ENCODE measurements at places on chromosomes 16 and 17. TPM values are rescaled to one million over a fixed set of nuclear protein-coding genes. Genes with fewer than 3 reads are reported as not detected.

Gene CLEC18A
- total RNA-seq: 25.2 TPM

Gene FOXF1
- total RNA-seq: 3.2 TPM

Gene SPN
- total RNA-seq: 10.3 TPM

Gene MILR1
- 6.2 TPM for total RNA-seq

Gene BEAN1
- not detected for total RNA-seq

Gene SULT1A4
- total RNA-seq: 20.9 TPM

Gene TPSB2
- total RNA-seq: not detected

Gene PRAC1
- not detected for total RNA-seq

Gene AOC3
- total RNA-seq: 128 TPM

Gene ABHD15
- 11.0 TPM for total RNA-seq

Gene CRISPLD2
- total RNA-seq: 204 TPM

Gene GPRC5B
- total RNA-seq: 15.6 TPM

Gene ERCC4
- 6.2 TPM for total RNA-seq

Gene PSMD3
- 93.1 TPM for total RNA-seq

Gene CBX2
- total RNA-seq: 4.6 TPM

Gene SOST
- total RNA-seq: 15.1 TPM

Gene SBK1
- total RNA-seq: not detected

Gene GRB7
- total RNA-seq: 1.6 TPM

Gene NACA2
- not detected for total RNA-seq
